Cardiac fibroblast (primary cell): ENCODE measurements at places on chromosomes 6 and 20.
A peak's percentile ranks its signal among the peaks of the same experiment; 100 is the strongest.

DNA sequence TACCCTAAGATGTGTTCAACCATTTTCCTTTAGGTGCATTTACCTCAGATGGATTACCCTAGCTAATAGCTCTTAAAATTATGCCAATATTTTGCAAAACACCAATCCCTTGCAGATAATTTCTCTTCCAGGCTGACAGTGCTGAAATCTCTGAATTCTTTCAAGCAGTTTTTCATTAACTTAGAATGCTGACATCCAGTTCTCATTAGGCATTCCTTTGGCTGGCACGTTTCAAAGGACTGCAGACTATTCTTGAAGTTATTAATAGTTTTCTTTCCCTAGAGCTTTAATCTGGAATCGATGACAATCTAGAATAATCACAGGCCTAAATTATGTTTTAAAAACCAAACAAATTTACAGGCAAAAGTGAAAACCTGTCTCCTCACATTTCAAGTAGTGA lies 68.3 kb downstream of the SMLR1 start:
- no peak for DNase-seq

GRCh38 chr20:35621560-35621946 lies 5.9 kb downstream of the SPAG4 start:
- DNase-seq, result no peak

DNA sequence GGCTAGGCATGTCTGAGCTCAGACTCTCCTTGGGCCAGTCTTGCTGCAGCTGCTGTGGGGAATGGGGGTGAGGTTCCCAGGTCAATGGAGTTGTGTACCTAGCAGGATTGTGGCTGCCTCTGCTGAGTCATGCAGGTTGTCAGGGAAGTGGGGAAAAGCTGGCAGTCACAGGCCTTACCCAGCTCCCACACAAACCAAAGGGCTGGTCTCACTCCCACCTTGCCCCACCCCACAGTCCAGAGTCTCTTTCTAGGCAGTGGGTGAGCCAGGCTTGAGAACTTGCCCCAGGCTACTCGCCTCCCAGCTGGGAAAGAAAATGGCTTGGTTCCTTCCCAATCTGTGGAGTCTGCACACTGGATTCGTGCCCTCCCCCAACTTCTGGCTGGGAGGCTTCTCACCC lies 65.7 kb downstream of the SCP2D1 start:
- no peak for DNase-seq

DNA sequence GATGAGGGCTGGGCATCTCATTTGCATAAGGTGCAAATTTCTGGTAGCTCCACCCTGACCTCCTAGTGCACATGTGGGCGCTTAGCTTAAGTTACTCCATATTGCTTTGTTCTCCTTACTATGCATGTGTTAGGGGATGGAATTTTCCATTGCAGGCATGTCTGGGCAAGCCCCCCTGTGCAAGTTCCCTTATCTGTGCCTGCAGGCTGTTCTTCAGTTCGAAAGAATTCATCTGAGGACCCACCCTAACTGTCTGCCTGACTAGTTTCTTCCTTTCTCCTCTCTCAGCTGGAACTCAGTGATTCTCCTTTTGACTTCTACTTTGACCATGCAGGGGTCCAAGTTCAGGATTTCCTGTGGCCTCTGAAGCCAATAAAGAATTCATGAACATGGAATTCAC lies 30.2 kb downstream of the CCDC170 start:
- no peak for DNase-seq

DNA sequence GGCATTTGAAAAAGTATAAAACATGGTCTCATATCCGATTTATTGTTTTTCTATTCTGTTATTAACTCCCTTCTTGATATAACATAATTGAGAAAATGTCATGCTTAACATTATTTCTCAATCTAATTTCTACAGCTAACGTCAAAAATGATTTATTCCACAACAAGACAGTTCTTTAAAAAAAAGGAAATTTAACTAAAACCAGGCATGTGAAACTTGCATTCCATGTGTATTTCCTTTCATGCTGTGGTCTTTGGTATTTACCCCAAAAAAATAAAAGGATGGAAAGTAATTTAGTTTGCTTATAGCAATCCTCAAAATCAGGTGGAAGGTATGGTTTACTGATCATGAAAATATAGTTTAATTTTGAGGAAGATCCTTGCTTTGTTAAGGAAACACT lies 142.8 kb downstream of the COL21A1 start:
- DNase-seq, result no peak

GRCh38 chr20:35269055-35269781 lies 8.7 kb downstream of the MMP24OS start:
- peak; percentile 70 for DNase-seq

DNA sequence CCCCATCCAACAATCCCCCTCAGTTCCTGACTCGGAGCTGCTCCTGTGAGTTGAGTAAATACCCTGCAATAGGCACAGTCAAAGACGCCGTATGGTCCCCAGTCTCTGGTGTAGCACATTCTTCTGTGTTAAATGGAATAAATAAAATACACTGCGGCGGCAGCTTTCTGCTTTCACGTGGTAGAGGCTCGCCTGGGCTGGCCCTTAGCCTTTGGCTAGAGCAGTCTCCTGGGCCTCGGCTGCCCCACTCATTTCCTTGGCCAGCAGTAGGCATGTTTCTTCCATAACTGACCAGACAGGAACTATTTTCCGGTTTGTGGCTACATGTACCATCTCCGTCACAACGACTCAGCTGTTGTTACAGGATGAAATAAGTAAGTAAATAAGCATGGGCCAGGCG lies 20.7 kb downstream of the SERPINB6 start:
- no peak for DNase-seq

DNA sequence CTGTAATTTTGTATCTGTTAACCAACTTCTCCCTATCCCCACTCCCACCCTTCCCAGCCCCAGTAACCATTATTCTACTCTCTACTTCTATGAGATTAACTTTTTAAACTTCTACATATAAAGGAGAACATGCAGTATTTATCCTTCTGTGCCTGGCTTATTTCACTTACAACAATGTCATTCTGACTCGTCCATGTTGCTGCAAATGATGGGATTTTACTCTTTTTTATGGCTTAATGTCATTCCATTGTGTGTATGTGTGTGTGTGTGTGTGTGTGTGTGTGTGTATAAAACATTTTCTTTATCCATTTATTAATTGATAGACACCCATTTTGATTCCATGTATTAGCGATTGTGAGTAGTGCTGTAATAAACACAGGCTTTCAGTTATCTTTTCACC lies 76.1 kb downstream of the COL19A1 start:
- peak; percentile 56 for DNase-seq

DNA sequence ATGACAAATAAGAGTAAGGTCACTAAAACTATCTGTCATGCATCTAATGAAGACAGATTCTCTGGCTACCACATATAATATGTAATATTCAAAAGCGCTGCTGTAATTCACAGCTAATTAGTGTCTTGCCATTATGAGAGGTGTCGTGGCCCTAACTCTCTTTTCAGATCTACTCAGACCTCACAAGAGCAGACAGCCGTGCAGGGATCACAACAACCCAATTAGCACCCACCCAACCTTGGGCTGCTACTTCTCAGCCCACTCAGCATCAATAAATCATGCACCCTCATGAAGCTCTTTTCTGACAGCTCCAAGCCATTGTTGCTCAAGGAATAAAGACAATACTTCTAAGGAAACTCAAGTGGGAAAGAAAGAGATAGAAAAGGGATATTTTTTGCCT lies 61.5 kb downstream of the FRK start:
- DNase-seq, result no peak

GRCh38 chr6:41976794-41977484 lies 35.3 kb upstream of the CCND3 start:
- peak; percentile 80 for DNase-seq

DNA sequence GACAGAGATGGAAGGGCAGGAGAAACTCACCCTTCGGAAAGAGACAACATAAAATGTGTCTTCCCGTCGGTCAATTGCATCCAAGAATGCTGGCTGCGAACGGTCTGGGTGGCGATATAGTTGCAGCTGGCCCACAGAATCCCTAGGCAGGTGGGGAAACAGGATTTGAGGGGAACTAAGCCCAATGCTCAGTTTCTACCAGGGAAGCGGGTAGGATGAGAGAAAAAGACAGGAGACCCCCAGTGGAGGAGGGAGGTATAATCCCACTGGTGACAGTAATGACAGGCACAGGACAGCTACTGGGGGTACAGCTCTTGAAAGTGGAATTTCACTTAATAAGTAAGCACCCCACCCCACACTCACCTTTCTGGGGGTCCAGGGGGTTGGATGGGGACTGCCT lies 7.5 kb upstream of the TNXB start:
- peak; percentile 33 for DNase-seq

GRCh38 chr6:95133578-95133977 lies 443.8 kb upstream of the MANEA start:
- peak; percentile 23 for DNase-seq

GRCh38 chr20:6768228-6769140 lies 998 bp downstream of the BMP2 start:
- peak; percentile 44 for DNase-seq

DNA sequence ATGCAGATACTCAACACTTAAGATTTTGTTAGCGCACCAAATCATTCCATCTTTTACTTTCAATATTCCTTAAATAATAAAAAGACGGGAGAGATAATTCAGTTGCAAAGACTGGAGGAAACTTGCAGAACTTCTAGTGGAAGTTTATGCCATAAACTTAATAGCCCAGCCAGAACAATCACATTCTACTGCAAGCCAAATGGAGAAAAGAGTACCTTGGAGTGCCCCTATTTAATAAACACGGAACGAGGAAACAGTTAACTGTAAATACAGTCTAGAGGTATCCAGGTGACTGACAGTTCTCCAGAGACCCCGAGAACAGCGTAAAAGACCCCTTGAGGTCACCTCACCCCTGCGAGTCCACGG lies 635 bp downstream of the SLC35B3 start:
- no peak for DNase-seq

DNA sequence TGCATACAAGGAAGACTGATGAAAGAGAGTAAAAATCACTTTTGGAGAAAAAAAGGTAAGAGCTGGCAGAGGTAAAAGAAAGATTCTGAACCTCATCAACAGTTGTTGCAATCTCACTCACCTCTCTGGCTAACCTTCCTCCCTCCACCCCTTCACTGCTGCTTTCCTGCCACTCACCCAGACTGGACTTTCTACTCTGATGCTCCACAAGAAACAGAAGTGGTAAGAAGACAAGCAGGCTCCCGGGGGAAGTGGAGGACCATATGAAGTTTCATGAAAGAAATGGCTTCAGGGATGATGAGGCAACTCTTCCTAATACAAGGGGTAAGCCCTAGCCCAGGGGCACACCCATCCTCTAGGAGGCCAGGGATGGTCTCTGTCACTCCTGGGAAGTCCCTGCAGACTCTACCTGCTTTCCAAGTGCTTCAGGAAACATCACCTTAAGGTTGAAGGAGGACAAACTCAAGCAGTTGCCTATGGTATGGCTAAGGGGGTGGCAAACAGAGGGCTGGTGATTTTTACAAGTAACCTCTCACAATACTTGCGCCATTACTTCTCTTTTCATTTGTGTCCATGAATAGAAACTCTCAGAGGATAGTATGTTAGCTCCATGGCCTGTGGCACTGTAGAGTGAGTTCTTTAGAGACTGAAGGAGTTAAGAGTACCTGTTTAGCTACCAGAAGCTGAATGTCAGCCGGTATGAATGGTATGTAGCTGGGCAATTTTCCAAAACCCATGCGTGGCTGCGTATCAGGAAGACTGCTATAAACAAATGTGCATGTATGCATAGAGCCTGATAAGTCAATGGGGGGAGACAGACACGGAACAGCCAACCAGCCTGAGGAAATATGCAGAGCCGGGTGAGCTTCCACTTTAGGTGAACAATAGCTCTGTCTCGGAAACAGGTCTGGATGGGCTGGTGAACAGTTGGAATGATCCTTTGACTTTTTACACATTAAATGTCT lies 112.0 kb downstream of the BACH2 start:
- DNase-seq, result no peak

- DNase-seq, result peak; percentile 90
These were observed 468.3 kb downstream of the CDC5L start for GRCh38 chr6:44855562-44856411.

GRCh38 chr6:91476000-91476399 lies 889.1 kb upstream of the MAP3K7 start:
- no peak for DNase-seq

DNA sequence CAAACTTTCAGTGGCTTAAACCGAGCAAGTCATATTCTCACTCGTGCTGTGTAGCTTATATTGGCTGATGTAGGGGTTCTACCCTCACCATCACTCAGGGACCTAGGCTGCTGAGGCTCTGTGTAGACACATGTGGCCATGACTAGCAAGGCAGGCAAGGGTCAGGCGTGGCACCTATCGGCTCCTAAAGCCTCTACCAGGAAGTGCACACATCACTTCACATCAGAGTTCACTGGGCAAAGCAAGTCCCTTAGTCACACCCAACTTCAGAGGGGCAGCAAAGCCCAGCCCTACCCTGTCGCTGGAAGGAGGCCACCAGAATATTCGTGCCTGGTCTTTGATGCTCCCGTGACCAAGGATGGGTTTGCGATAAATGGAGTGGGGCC lies 42.9 kb downstream of the PPP1R14C start:
- DNase-seq, result no peak

DNA sequence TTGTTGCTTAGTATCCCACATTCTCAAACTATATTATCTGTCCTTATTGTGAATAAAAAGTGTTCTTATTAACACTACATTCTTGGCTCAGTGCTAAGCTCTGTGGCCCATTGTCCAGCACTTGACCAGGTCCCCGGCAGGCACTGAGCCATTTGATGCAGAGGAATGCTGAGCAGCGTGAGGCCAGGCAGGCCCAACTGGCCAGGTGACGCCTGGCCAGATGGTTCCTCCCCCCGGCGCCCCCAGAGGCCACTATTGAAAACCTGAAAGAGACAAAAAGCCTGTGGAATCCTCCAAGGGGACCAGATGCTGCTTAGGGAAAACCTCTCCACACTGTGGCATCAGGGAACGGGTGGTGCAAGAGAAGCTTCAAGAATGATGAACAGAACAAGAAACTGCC lies 597.5 kb upstream of the JAG1 start:
- no peak for DNase-seq

DNA sequence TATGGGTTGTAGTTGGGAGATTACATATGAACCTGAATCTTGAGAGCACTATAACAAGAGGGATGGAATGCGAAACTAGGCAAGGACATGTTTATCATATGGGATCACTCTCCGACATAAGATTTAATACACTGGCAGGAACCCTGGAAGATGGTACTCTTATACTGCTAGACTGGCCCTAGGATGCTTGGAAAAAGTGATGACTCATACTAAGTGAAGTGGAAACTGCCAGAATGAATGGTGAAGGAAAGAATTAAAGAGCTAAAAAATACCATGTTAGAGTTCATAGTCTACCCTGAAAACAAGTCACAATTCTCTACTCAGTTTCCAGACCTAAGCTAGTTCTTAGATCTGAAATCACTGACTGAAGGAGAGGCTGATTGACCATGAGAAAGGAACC lies 45.5 kb upstream of the THEMIS start:
- DNase-seq, result no peak

- no peak for DNase-seq
These were observed 9.9 kb downstream of the NR2E1 start for GRCh38 chr6:108175592-108176279.
